ENCODE measurements at places on chromosomes 13 and 19.
A peak's percentile ranks its signal among the peaks of the same experiment; 100 is the strongest.

GRCh38 chr19:10554760-10555609, 10.8 kb downstream of the KRI1 start:
- no peak for DNase-seq

DNA sequence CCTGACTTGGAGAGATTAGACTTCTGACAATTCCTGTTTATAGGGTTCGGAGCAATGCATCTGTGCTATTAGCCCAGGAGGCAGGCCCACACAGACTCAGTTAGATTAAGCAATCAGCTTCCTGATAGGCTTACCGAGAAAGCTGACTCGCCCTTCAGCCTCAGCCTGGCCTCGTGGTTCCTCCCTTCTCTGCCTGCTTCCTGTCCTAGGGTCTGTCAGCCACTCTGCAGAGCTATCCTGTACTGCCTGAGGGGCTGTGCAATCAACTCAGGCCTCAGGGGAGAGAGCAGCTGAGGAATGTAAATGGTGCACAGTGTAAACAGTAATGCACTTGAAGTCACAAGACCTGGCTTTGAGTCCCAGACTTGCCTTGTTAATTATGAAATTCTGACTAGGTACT, 30.7 kb downstream of the HTR2A start:
- DNase-seq, result peak; percentile 69

DNA sequence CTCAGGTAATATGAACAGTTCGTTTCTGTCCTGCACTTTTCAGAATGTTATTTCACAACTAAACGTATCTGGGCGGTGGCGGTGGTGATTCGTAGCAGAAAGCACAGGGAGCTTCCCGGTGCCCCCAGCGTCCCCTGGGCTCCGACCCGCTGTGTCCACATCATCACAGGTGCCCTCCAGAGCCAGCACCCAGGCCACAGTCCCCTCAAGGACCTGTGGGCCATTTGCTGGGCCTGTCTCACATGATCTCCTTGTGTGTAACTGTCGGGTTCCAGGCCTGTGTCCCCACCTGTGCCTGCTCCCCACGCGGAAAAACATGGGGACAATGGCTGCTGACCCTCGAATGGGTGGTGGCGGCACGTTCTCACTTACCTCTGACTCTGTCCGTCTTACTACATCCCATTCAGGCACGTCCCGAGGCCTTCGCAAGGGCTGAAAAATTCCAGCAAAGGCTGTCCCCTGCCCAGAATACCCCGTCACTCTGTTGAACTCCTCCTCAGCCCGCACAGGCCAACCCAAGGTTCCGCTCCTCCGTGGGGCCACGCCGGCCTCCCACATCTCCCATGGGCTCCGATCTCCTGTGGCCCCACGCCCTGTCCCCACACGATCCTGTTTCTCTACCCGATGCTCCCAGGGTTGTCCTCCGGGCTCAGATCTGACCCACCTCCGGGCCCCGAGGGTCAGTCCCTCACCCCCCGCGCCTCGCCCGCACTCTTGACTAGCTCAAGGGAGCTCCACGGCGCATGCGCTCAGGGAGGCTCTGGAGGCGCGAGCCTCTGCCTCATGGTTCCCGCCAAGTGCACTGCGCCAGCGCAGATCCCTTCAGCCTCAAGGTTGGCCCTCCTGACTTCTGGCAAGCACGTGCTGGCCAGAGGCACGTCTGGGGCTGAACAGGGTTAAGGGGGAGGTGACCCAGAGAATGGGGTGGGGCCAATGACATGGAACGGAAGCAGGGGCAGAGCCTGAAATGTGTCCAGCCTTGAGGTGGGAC, 21.2 kb downstream of the DEDD2 start:
- DNase-seq, result no peak

- no peak for DNase-seq
These were observed 530.6 kb downstream of the FGF9 start for GRCh38 chr13:22201375-22201925.

DNA sequence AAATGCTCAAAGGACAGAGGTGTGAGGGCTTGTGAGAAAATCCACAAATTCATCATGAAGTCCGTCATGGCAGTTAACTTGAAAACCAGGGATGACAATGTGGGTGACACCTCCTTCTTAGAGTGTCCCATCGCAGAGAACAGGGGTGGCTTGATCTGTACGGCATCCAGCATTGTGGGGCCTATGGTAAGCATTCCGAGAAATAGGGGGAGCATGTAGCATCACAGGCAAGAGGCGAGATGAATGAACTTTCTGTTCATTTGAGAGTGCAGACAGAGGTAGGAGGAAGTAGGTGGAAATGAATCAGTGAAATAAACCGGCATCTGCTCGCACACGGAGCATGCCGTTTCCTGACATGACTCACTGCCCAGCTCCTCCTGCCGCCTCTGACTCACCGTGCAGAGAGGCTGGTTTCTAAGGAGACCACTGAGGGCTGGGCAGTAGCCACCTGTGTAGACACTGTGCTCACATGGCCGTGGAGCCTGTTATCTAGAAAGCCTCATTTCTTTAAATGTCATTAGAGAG, 339.0 kb downstream of the RFC3 start:
- peak; percentile 98 for DNase-seq

GRCh38 chr19:703651-704446, 4.9 kb upstream of the PALM start:
- peak; percentile 47 for DNase-seq
